Stimulated activated CD4-positive, alpha-beta T cell treated with anti-CD3 and anti-CD28 coated beads, Interleukin-4, amount 100 ng/mL, for 1 hour (primary cell): ENCODE measurements at places on chromosomes 16 and 17.

- peak; percentile 8 for DNase-seq
Observed at GRCh38 chr17:76659928-76660655, 16.5 kb upstream of the ST6GALNAC1 start.

DNA sequence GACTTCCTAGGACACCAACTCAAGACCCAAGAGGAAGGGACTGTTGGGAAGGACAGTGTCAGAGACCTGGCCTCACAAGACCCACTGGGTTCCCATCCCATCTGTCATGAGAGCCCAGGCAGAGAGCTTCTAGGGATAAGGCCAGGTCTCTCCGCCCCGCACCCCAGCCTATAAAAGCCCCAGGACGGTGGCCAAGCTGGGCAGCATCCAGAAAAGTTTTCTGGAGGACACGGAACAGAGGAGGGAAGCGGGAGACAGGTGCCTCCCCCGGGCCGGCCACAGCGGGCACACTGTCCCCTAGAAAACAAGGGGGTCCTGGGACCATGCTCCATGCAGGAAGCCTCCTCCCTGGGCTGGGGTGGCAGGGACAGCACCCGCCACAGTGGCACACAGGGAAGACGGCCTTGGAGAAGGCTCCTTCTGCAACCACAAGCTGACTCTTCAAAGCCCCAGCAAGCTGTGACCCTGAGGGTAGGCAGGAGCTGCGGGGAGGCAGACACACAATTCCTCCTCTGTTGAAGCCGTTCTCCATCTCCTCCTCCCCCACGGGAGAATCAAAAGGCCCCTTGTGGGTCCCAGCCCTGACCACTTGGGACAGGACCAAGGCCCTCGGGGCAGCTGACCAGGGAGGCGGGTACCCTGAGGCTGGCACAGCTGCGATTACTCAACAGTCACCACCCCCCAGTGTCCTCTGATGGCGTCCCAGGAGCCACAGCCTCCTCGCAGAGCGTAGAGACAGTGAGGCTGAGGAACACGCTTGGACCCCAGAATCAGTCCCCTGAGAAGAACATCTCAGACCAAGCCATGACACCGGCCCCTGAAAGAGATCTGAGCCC, 26.1 kb downstream of the TRPV3 start:
- no peak for DNase-seq

- no peak for DNase-seq
Observed at GRCh38 chr16:64933885-64934284, 188.0 kb downstream of the CDH11 start.

DNA sequence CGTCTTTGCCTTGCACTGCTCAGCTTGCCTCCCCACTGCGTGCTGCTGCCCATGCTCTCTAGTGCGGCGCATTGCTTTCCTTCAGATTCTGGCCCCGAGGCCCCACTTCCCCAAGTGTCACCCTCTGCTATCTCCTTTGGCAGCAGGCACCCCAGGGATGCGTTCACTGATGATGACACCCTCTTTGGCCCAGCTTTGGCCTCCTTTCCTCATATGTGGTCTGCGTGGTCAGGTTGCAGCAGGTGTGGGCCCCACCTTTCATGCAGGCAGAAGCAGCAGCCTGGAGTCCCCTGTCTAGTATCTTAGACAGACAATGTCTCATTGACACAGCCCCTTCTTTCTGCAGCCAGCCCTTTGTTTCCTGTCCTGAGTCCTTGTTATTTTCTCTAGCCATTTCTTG, 4.8 kb upstream of the CCL3 start:
- DNase-seq = no peak

GRCh38 chr17:50212121-50212843, 10.9 kb upstream of the COL1A1 start:
- no peak for DNase-seq

- no peak for DNase-seq
Observed at GRCh38 chr16:57950382-57950781, 20.5 kb downstream of the CNGB1 start.

- DNase-seq = no peak
Observed at GRCh38 chr16:83849421-83849820, 41.6 kb downstream of the HSBP1 start.

DNA sequence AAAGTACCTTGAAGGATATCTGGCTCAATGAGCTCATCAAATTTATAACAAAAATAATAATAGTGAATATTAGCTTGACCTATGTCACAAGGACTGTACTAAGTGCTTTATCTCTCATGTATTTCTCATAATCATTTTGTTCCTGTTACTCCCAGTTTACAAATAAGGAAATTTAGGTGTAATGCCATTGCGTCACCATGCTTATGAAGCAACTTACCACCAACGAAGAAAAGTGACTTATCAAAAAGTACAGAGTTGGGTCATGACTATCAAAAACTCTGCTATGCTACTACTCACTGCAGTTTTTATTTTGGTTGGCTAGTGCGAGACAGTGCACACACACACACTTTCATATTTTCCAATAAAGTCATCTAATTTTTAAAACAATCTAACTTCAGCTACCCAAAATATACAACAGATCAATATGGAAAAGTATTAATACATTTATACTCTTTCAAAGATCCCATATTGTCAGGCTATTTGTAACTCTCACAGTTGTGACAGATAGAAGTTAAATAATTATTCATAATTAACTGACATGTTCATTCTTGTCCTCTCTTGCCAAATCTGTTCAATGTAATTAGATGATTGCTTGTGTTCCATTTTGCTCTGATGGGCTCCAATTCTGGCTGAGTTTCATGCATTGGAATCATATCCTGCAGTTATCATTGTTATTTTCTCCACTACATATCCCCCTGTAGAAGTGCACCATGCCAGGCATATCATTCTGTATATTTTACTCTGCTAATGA, 119.4 kb downstream of the KCNJ2 start:
- no peak for DNase-seq

DNA sequence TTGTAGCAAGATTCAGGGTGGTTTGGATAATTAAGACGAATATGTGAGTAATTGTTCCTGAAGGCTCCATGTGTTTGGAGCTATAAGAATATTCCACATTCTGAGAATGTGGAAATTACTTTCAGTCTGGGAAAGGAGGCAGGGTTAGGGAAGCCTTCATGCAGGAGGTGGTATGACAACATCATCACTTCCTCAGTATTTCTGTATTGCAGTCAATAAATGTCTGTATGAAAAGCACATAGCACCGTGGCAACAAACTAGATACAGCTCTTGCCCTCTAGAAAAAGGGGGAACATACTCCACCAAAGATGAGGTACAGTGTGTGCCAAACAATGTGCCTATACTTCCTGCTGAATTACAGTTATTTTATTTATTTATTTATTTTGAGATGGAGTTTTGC, 26.1 kb upstream of the DHRS7B start:
- DNase-seq = no peak

DNA sequence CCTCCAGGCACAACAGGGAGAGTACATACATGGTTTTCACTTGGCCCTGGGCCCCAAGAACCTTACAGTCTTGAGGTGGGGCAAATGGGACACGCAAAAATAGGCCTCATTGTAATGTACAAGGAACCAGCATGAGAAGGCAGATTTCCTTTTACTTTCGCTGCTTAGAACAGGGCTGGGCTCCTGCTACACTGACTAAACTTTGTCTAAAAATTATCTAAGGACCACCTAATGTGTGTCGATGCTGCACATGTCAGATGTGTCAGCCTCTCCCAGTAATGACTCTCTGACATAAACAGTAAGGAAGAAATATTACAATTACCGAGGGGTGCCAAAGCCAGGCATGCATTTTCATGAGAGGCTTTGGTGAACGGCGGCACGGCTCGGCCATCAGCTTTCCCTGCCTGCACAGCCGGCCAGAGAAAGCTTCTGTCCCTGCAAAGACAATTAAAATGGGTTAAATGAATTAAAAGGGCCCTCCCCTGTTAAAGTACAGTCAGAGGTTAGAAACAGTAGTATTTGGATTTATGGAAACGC, 224.2 kb upstream of the IRX3 start:
- no peak for DNase-seq

GRCh38 chr17:45227101-45227925, 5.6 kb downstream of the FMNL1 start:
- DNase-seq = no peak

DNA sequence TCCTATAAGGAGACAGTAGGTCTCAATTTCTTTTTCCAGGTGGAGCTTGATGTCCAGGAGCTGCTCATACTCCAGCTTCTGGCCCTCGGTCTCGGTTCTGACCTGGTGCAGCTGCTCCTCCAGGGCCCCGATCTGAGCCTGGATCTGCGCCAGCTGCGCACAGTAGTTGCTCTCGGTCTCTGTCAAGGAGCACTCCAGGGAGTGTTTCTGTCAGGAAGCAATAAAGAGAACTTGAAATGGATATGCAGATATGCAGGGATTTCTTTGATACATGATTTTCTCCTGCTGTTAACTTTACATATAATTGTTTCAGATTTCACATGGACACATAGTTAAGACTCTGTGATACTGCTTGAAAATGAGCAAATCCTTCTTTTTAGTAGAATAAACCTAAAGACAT, 4.7 kb downstream of the KRT25 start:
- no peak for DNase-seq

- no peak for DNase-seq
Observed at GRCh38 chr16:6857575-6857974, 475.1 kb upstream of the RBFOX1 start.

DNA sequence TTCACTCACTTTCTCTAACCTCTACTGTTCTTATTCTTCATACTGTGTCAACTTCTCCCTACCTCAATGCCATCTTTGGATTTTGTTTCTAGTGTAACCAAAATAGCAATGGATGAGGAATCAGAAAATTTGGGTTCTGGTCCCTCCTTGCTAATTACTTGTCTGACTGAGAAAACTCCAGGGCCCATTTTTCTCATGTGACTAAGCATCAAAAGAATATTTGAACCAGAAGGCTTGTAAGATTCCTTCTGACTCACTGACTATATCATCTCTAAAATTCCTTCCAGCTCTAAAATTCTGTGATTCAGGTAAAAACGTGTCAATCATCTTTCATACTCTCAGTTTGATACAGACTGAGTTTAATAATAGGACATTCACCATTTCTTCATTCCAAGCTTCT, 57.9 kb downstream of the BRIP1 start:
- no peak for DNase-seq

- DNase-seq = no peak
Observed at GRCh38 chr16:57628783-57629293, 408 bp downstream of the ADGRG1 start.

- no peak for DNase-seq
Observed at GRCh38 chr16:70687102-70687511, 1.3 kb upstream of the MTSS2 start.

GRCh38 chr16:11632455-11632939, 35.8 kb upstream of the SNN start:
- no peak for DNase-seq

DNA sequence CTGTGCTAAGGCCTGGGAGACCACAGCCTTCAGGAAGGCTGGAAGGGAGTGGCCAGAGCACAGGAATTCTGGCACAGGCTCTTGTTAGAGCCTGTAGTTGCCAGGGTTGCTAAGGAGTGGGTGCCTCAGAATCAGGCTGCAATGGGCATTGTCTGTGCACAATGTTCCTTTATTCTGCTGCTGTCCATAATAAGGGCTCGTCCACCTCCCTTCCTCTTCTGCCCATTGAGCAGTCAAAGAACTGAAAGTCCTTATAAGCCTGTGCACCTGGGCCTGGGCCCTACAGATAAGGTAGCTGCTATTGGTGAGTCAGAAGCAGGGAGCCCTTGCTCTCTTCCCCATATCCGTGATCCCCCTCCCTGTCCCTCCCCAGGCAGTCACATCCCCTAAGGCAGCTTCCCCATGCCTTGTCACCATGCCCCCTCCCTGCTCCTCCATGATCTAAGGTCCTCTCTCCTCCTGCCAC, 5.4 kb upstream of the CNGB1 start:
- DNase-seq = no peak

GRCh38 chr17:57918017-57918895, 37.0 kb downstream of the CUEDC1 start:
- no peak for DNase-seq
